GM20000 (cell line): ENCODE measurements at places on chromosomes 6 and 20.

GRCh38 chr20:62850333-62850974 lies 11.2 kb downstream of the TCFL5 start:
- DNase-seq, result no peak

GRCh38 chr20:36228770-36229169 lies 7.5 kb upstream of the AAR2 start:
- no peak for DNase-seq

DNA sequence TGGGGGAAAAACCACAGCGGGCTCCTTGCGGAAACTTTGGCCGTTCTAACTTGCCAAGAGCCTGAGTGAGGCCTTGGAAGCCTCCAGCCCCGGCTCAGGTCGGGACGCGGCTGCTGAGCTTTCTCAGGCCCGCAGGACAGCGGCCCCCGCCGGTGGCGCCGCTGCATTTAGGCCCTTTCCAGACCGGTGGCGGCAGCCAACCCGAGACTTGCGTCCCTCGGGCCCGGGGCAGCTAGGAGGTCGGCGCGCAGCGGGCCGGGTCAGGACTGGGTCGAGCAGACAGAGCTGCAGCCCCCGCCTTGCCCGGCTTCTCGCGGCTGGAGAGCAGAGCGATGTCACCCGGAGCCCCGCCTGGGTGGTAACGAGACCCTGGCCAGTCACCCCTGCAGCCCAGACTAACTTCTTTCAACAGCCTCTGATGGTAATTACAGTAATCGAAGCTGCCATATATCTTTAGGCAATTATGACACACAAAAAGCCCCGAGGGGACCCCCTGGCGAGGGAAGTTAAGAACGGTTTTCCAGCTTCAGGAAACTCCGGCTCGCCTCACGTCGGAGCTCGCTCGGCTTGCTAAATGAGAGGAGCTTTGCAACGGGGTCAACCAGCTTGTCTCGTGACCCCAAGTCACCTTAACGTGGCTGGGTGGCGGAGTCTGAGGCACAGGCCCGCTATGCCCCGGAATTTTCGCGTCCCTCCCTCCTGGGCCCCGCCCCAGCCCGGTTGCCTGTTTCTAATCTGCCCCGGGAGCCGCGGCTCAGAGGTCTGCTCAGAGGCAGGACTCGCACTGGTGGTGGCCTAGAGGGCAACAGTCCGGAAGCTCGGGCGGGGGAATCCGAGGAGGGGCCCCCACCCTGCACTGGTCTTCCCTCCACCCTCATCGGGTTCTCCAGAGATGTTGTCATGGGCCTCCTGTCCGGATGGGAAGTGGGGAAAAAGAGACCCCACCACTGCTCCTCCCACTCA lies 3.0 kb downstream of the NR2E1 start:
- DNase-seq, result peak; percentile 72

DNA sequence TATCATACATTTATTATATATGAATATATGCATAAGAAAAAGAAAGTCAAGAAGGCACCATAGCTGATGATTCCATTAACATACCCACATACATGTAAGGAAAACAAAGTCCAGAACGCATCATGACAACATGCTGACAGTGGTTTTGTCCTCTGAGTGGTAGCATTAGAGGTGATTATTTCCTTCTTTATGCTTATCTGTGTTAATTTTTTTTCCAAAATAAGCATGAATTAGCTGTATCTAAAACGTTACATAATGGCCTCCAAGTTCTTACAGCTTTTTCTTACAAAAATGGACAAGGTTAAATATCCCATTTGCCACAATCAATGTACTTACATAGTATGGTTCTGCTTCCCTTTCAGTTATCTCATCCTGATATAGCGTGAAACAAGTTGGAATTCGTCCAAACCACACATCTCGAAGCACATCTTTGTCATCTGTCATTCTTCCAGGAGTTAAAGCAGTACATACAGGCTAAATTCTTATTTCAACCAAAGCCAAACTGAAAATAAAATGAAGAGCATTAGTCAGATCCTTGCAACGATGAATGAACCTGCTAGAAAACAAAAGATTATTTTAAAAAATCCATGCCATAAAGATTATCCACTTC lies 9.7 kb downstream of the ATG5 start:
- DNase-seq, result no peak

- no peak for DNase-seq
Measured at GRCh38 chr6:111701146-111701545, 95.5 kb upstream of the TRAF3IP2 start.

GRCh38 chr6:315921-316752 lies 23.9 kb downstream of the DUSP22 start:
- DNase-seq, result peak; percentile 75

DNA sequence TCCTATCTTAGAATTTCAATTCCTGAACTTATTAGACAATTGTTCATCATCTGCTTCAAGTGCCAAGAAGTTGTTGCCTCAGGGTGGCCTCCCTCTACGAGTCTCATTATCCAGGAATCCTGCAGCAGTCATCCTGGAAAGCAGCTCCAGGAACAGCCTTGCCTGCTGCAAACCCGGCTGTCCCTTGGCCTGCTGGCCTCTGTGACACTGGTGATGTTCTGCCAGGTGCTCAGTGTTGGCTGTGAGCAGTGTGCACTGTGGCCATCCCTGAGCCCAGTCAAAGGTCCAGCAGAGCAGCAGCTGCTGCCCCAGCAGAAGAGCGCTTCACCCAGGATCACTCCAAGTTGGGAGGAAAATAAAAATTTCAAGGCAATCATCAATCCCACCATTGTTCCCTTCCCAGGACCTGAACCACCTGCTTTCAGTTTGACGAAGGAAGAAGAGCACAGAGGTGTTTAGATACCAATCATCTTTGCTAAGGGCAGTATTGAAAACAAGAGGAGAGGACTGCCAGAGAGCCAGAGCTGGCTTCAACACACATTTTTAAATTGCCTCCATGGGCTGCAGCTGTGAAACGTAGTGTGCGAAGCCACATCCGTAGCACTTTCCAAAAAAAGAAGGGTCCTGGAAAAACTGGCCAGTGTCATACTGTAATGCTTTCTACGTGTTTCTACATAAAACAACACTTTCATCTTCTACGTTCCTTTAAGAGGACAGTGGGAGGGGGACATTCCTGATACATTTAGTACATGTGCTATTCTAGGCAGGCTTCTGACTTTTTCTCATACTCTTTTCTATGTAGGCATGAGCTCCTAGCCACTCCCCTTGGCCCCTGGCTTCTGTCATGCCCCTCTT lies 7.2 kb upstream of the FAM50B start:
- no peak for DNase-seq

DNA sequence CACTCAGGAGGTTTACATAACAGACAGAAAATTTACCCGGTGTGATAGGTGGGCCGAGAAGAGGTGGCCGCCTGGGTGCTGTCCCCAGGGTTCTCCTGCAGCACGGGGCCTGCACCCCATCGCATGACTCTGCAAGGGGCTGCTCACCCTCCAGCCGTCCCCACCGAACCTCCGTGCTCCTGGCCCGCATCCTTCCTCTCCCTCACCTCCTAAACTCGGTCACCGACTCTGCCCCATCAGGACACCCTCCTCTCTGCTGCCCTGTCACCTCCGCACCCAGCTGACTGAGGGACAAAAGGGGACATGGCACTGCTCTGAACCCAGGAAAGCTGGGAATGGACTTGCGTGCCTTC lies 147.6 kb downstream of the SYNDIG1 start:
- no peak for DNase-seq

GRCh38 chr6:53692172-53692571 lies 26.6 kb upstream of the KLHL31 start:
- no peak for DNase-seq

- no peak for DNase-seq
Measured at GRCh38 chr6:47294990-47295389, 14.7 kb downstream of the TNFRSF21 start.

DNA sequence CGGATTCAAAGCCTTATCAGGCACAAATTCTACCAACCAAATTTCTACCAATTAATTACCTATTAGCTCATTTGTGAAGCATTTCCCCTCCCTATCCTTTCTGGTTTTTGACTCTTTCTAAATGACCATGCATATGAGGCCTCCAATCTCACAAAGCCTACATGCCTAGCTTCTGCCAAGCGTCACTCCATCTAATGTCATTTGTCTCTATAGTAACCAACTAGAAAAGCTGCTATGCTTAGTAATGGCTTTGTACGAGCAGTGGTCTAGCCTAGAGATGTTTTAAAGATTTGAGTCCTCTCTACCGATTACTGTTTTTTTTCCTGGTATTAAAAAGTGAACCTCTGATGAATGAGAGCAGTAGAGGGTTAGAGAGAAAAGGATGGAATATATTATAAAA lies 4.8 kb upstream of the ASF1A start:
- no peak for DNase-seq

- no peak for DNase-seq
Measured at GRCh38 chr20:57708694-57709673, 831 bp downstream of the PMEPA1 start.

- no peak for DNase-seq
Measured at GRCh38 chr6:37357288-37357687, 3.5 kb downstream of the RNF8 start.

- no peak for DNase-seq
Measured at GRCh38 chr6:129843573-129843972, 17.5 kb downstream of the TMEM244 start.

- DNase-seq, result no peak
Measured at GRCh38 chr20:9515741-9516233, 1.4 kb downstream of the LAMP5 start.

GRCh38 chr6:40671694-40672050 lies 84.5 kb upstream of the LRFN2 start:
- no peak for DNase-seq

DNA sequence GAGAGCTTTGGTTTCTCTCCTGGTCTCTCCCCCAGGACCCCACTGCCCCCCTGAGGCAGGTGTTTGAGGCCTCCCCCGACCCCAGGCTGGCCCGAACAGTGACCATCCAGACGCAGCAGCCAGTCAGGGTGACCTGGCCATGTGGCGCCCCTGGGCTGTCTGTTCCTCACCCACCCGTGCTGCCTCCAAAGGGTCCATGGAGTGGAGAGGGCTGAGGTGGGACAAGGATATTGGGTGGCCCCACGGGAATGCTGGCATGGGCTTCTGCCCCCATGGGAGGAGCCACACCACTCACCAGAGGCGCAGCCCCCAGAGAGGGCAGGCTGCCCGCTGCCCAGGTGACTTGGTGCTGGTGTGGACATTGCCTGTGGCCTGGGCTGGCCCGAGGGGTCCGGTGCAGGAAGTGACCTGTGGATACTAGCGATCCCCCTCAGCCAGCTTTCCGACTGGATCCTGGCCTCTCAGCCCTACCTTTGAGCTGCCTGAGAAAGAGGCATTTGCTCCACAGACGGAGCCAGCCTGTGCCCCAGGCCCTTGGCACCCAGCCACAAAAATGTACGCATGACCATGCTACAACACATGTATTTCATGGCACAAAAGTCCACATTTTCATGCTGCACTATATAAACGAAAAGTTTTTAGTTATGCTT lies 50.8 kb downstream of the BCAS4 start:
- no peak for DNase-seq

DNA sequence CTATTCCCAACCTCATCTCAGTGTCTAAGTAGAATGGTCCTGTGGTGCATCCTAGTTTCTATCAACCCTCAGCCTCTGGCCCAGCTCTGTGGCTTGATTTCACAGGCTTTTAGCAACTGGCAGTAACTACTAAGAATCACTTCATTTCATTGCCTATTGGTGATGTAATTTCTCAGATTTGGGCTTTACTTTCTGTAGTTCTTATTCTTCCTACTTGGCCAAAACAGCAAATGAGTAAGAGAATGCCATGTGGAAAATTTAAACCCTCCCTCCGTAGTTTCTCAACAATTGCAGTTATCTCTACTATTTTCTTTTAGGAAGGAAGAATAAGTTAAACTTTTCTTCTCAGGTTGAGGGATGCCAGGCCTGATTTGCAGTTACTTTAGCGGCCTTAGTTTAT lies 387.3 kb downstream of the CDKAL1 start:
- DNase-seq, result no peak

DNA sequence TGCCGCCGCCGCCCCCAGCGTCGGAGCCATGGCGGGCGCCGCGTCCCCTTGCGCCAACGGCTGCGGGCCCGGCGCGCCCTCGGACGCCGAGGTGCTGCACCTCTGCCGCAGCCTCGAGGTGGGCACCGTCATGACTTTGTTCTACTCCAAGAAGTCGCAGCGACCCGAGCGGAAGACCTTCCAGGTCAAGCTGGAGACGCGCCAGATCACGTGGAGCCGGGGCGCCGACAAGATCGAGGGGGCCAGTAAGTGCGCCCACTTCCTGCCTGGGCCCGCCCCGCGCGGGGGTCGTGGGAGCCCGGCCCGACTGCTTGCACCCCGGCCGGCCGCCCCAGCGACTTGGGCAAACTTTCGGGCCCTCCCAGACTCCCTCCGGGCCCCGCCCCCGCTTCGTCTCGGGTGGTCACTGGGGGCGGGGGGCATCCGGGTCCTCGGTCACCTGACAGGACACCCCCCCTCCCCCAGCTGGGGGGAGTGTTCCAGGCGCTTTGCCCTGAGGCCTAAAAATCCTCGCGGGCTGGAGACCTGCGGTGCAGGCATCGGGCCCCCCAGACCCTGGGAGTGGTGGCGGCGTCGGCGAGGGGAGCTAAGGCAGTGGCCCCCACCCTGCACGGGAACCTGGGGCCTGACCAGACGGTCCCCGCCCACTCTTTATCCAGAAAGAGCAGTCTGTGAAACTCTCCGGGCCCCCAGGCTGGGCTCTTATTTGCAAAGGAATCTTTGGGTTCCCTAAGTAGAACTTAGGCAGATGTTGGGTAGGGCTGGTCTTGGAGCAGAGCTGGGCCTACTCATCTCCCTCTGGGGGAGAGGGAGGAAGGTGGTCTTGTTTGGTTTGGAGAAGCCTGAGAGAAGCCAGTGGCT lies 501 bp downstream of the PLCG1 start:
- DNase-seq, result peak; percentile 77

DNA sequence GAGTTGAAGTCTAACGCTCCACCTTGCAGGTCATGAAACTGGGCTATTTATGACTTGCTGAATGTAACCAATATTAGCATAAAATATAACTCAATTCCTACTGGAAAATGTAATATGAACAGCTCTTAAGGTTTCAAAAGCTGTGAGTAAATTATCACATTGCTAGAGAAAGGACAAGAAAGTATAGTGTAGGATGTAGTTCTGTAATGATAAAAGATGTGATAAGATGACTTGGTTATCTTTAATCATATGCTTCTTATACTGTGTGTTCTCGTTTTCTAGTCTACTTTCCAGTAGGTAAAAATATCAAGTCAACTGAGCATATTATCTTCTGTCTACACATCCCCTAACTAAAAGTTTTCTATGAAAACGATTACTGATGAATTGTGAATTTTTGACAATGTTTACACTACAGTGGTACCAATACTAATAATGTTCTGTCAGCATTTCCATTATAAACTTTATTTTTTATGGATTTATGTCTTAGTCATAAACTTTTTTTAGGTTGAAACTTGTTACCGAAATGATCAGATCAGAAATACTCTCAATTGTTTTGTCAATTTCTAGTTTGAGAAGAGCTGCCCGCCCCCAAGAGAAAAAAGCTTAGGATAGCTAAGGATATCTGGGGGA lies 14.6 kb downstream of the MED23 start:
- DNase-seq, result no peak

DNA sequence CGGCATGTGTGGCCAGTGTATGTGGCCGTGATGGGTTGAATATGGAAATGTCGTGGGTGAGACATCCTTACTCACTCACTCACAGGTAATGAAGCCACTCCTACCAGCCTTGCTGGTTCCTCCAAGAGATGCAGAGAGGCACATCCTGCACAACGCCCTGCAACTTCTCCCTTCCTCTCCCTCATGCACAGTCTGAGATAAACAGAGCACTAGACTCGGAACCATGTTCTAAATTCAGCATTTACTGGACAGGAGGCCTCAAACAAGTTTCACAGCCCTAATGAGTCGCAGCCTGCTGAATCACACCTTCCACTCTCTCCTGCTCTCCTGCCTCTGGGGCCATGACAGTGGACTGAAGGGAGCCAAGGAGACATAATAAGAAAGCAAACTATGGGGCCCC lies 91.2 kb downstream of the ISM1 start:
- no peak for DNase-seq

- no peak for DNase-seq
Measured at GRCh38 chr20:49497398-49497669, 14.9 kb upstream of the KCNB1 start.
